ENCODE measurements at places on chromosomes 4 and X.

GRCh38 chrX:50565718-50566117 is 95.1 kb upstream of the DGKK start:
- no peak for DNase-seq

DNA sequence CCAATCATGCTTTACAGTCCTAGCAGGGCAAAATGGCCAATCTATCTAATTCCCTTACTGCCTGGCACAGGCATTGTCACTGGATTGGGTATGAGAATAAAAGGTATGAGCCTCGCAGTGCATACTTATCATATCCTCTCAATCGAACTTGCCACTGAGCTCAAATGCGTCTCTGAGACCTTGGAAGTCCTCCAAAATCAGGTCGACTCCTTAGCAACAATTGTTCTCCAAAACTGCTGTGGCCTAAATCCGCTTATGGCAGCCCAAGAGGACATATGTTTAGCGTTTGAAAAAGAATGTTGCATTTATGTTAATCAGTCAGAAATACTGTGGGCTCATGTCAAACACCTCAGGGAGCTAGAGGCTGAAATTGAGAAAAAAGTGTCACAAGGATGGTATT is 69.7 kb downstream of the SPIN4 start:
- no peak for DNase-seq

GRCh38 chr4:74374561-74375327 is 9.8 kb downstream of the EREG start:
- peak; percentile 68 for DNase-seq

DNA sequence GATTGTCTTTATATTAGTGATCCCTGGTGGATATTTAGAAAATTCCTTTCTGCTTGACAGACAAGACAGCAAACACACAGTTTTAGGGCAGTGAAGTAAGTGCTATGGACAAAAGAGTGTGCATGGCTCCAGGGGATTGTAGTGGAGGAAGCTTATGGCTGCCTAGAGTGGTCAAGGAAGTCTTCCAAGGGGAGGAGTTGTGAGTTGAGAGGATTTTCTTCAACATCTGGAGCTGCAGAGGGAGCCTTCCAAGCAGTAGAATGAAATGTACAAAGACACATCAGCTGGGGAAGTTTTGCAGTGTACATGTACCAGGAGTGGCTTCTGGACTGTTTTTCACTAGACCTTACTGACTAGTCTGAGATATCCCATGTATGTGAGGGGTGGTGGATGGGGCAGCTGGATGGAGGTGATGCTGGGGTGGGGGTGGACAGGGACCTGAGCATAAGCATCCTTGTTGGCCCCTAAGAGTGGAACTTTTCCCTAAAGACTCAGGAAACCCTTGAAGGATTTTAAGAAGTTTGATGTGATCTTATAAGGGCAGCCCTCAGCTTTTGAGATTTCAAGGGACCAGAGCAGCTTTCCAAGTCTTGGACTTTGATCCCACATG is 160.5 kb upstream of the TAPT1 start:
- no peak for DNase-seq

All from hematopoietic multipotent progenitor cell treated with erythropoietin and hydrocortisone succinate and interleukin-3 and kit ligand, for 4 days (in vitro differentiated cells).